ENCODE measurements at places on chromosomes 16 and 17. TPM values are rescaled to one million over a fixed set of nuclear protein-coding genes. Genes with fewer than 3 reads are reported as not detected.
A peak's percentile ranks its signal among the peaks of the same experiment; 100 is the strongest.

DNA sequence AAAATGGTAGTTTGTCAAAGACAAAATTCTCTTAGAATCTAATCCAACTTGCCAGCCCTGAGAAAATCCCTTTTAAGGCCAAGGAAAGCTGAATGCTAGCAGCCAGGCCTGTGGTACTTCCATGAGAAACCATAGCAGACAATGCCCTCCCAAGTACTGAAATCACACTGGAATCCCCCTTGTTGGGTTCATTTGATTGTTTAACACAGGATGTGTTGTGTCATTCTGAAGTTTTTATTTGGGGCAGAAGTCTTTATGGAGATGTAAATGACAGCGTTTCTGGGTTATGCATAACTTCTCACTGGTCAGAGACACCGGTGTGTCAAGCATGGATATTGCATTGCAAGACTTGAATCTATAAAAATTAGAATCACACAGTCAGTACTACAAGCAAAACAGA lies 6.0 kb upstream of the ARL2BP start:
- peaks cover 4% of the 10 kb centered on the region for H3K36me3 ChIP-seq
- H3K27me3 ChIP-seq: no peaks in the 10 kb centered on the region
- no peak for DNase-seq
- no peak overlapping the region for H3K27ac ChIP-seq

DNA sequence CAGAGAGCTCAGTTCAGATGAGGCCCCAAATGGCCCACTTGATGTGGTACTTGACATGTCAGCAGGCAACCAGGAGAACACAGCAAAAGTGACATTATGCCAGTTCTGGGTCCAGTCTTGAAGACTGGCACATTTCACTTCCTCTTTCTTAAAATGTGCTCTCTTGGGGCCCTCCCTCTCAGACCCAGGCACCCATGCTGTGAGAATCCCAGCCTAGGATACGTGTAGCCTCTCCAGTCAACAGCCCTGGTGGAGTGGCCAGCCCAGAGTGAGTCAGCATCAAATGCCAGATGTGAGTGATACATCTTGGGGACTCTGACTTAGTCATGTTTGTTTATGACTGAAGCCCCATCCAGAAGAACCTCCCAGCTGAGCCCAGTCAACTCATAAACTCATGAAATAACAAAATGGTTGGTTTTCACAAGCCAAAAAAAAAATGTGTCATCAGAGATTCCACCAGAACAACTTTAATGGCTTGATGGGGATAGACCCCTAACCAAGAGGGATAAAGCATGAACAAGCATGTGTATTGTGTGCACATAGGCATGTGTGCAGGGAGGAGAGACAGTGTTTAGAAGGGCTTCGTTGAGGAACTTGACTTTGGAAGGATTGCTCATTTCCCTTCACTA lies 82.5 kb upstream of the TNRC6C start:
- H3K27ac ChIP-seq: no peak overlapping the region
- no peaks in the 10 kb centered on the region for H3K36me3 ChIP-seq
- H3K27me3 ChIP-seq: no peaks in the 10 kb centered on the region
- H3K4me1 ChIP-seq: peaks cover 1% of the 10 kb centered on the region

DNA sequence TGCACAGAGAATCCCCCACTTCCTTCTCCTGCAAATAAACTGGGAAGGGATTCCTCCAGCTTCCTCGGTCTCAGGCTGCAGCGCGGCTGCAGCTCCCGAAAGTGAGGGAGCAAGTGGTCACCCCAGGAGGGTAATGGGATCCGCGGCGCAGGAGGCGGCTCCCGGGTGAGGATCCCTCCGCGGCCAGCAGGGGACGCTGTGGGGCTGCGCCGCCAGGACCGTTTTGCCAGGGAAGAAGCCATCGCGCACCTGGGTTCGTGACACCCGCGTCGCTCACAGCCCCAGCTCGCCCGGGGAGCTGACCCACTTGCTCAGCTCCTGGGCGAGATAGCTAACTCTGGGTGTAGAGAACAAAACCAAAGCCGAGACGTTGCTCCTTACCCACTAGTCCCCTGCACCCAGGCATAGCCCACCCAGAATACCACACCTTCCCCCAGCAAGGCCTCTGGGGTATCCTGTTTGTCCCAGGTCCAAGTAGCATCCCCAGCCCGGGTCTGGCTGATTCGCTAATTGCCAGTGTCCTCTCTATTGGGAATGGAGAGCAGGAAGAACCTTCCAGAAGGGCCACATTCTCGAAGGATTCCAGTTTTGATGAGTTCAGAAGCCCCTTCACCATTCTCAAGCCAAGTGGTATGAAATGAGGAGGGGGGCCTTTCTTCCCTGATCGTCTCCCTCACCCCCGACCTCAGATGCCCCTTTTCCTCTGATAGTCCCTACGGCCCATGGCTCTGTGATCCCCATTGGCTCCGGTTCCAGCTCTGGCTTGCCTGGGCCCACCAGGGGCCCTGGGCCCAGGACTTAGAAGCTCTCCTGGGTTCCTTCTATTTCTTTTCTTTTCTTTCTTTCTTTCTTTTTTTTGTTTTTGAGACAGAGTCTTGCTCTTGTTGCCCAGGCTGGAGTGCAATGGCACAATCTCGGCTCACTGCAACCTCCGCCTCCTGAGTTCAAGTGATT lies 14.1 kb downstream of the CYGB start:
- DNase-seq: peak; percentile 77
- no peaks in the 10 kb centered on the region for H3K36me3 ChIP-seq
- no peak overlapping the region for H3K27ac ChIP-seq
- H3K4me1 ChIP-seq: peaks cover 37% of the 10 kb centered on the region

- DNase-seq: no peak
- no peak overlapping the region for H3K27ac ChIP-seq
- peaks cover 13% of the 10 kb centered on the region for H3K4me1 ChIP-seq
- no peak overlapping the region for H3K4me3 ChIP-seq
Observed at GRCh38 chr16:25148568-25149215, 37.1 kb downstream of the LCMT1 start.

DNA sequence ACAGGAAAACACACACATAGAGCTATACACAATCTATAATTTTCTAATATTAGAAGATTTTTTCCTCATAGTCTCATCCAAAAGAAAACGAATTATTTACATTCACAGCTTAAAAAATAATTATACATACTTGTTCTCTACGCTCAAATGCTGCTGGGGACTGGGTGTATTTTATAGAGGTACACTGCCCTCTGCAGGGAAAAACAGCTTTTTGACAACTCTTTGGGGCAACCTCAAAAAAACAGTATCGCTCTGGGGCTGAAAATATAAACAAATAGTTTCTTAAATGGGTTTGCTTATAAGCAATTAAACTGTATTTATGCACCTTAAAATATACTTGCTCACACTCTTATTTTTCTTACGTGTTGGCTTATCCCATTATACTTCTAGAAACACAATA lies 261.8 kb upstream of the PSMD7 start:
- H3K4me3 ChIP-seq: no peak overlapping the region
- H3K27me3 ChIP-seq: no peaks in the 10 kb centered on the region
- H3K36me3 ChIP-seq: no peaks in the 10 kb centered on the region
- DNase-seq: peak; percentile 17
- H3K4me1 ChIP-seq: no peaks in the 10 kb centered on the region

DNA sequence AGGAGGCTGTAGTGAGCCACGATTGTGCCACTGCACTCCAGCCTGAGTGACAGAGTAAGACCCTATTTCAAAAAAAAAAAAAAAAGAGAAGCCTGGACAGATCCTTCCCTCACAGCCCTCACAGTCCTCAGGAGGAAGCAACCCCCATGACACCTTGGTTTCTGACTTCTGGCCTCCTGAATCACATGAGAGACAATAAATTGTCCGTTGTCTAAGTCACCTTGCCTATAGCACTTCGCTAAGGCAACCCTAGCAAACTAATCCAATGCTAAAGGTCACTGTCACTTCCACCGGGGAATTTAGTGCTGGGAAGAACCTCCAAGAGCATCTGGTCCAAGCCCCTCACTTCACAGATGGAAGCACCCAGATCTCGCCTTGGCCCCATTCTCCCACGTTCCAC lies 18.9 kb upstream of the SLC39A11 start:
- no peaks in the 10 kb centered on the region for H3K27me3 ChIP-seq
- no peaks in the 10 kb centered on the region for H3K4me1 ChIP-seq
- H3K27ac ChIP-seq: no peak overlapping the region

DNA sequence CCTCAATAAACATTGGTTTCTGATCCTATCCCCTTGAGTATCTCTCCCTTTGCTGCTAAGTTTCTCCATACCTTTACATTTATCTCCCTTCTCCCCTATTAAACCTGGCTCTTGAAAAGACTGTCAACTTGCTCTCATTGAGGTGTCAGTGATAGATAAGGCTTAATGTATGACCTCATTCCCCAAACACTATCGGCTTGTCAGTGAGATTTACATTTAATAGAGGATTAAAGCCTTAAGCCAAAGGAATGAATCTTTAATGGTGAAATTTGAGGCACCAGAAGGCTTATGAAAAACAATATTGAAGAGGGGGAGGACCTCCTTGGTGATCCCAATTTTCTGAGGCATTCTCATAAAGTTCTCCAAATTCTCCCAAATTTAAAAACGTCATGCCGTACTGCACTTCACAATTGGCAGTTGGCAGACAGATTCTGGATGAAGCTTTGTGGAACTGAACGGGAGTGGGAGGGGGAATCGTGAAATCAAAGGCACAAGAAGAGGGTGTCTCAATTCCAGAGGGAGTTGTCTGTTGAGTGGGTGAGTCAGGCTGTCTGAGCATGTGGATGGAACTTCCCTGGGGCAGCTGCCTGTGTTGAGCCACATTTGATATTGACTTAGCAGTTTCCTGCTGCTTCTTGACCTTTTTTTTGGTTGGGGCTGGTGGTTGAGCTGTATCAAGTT lies 478.8 kb downstream of the NPIPA7 start:
- H3K27ac ChIP-seq: no peak overlapping the region
- no peak for DNase-seq
- H3K27me3 ChIP-seq: no peaks in the 10 kb centered on the region
- H3K36me3 ChIP-seq: no peaks in the 10 kb centered on the region

GRCh38 chr17:34435182-34435928 lies 72.3 kb upstream of the CCL1 start:
- no peak overlapping the region for H3K27ac ChIP-seq
- DNase-seq: no peak
- no peaks in the 10 kb centered on the region for H3K4me1 ChIP-seq
- no peak overlapping the region for H3K4me3 ChIP-seq
- no peaks in the 10 kb centered on the region for H3K27me3 ChIP-seq
- H3K36me3 ChIP-seq: no peaks in the 10 kb centered on the region

GRCh38 chr17:58414596-58414997 lies 2.7 kb downstream of the RNF43 start:
- no peak overlapping the region for H3K4me3 ChIP-seq
- H3K27me3 ChIP-seq: no peaks in the 10 kb centered on the region
- no peak overlapping the region for H3K27ac ChIP-seq
- H3K4me1 ChIP-seq: no peaks in the 10 kb centered on the region
- H3K36me3 ChIP-seq: no peaks in the 10 kb centered on the region

GRCh38 chr16:65546353-65546791 lies 424.5 kb upstream of the CDH11 start:
- no peaks in the 10 kb centered on the region for H3K36me3 ChIP-seq
- H3K4me3 ChIP-seq: no peak overlapping the region
- DNase-seq: no peak
- no peak overlapping the region for H3K27ac ChIP-seq

- no peak overlapping the region for H3K4me3 ChIP-seq
- DNase-seq: peak; percentile 33
- no peaks in the 10 kb centered on the region for H3K4me1 ChIP-seq
- no peak overlapping the region for H3K27ac ChIP-seq
- no peaks in the 10 kb centered on the region for H3K27me3 ChIP-seq
- no peaks in the 10 kb centered on the region for H3K36me3 ChIP-seq
Observed at GRCh38 chr17:1865252-1866037, 35.6 kb downstream of the RPA1 start.

Gene LRRC37A3
- 39.5 TPM for total RNA-seq

Gene CES5A
- total RNA-seq: 1.5 TPM

Gene CALB2
- total RNA-seq: 5.1 TPM

Gene CCDC43
- total RNA-seq: 20.8 TPM

Gene PAGR1
- total RNA-seq: 68.4 TPM

Gene KRTAP4-1
- not detected for total RNA-seq

Gene KRTAP2-1
- total RNA-seq: not detected

Gene EVI2A
- 2.2 TPM for total RNA-seq

Gene PRKCB
- total RNA-seq: 49.7 TPM

Gene CPNE2
- 25.2 TPM for total RNA-seq
